ENCODE measurements at places on chromosomes 7 and 10.

- no peak for DNase-seq
These were observed 37.7 kb downstream of the CDK13 start for GRCh38 chr7:39987641-39988347.

DNA sequence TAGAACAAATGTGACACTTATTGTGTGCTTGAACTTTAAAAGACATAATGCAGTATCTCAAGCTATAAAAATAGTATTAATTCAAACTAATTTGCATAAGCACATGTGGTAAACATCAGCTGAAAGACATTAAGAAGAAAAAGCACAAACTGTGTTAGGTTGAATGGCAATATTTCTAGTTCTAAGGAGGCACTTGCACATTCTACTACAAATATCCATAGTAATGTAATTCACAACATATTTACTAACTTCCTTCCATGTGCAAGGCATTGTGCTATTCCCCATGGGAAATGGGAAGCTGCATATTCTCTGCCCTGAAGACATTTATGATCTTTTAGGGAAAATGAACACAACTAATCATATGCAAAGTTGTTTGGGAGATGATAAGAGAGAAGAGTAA lies 80.2 kb upstream of the SLC13A1 start:
- DNase-seq = no peak

- DNase-seq = no peak
These were observed 294.4 kb downstream of the BAMBI start for GRCh38 chr10:28971764-28972163.

GRCh38 chr10:120732067-120732466 lies 119.1 kb upstream of the WDR11 start:
- no peak for DNase-seq

- DNase-seq = no peak
These were observed 133.1 kb downstream of the RAPGEF5 start for GRCh38 chr7:22223807-22224206.

All from fibroblast of the conjunctiva (primary cell).